ENCODE measurements at places on chromosomes 1 and 21.
A peak's percentile ranks its signal among the peaks of the same experiment; 100 is the strongest.

DNA sequence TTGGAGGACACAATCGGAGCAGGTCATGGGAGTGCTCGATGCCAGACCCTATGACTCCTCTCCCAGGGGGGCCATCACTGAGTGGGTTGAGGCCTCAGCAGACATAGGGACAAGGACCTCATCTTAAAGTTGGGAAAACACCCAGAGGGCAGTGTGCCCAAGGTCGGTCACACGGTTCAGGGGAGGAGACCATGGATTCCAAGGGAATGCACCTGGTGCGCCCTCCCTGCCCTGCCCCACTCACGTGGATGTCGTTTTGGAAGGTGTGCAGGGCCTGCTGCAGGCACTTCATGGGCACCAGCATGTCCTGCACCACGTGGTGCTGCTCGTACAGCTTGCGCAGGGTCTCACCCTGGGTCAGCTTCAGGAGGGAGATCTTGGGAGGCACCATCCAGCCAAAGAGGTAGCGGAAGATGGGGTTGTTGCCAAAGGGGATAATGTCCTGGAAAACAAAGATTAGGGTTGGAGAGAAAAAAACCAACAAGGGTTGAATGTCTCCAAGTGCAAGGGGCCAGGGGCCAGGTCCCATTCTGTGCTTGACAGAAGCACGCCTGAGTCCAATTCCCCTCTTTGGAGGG is 33.1 kb downstream of the DHCR24 start:
- DNase-seq, result no peak

GRCh38 chr21:29293495-29293894 is 5.2 kb upstream of the BACH1 start:
- no peak for DNase-seq

DNA sequence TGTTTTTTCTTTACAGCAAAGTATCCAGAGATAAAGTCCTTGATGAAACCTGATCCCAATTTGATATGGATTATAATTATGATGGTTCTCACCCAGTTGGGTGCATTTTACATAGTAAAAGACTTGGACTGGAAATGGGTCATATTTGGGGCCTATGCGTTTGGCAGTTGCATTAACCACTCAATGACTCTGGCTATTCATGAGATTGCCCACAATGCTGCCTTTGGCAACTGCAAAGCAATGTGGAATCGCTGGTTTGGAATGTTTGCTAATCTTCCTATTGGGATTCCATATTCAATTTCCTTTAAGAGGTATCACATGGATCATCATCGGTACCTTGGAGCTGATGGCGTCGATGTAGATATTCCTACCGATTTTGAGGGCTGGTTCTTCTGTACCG is 6.5 kb downstream of the DEGS1 start:
- no peak for DNase-seq

- no peak for DNase-seq
These were observed 158.1 kb upstream of the COA6 start for GRCh38 chr1:234214911-234215892.

DNA sequence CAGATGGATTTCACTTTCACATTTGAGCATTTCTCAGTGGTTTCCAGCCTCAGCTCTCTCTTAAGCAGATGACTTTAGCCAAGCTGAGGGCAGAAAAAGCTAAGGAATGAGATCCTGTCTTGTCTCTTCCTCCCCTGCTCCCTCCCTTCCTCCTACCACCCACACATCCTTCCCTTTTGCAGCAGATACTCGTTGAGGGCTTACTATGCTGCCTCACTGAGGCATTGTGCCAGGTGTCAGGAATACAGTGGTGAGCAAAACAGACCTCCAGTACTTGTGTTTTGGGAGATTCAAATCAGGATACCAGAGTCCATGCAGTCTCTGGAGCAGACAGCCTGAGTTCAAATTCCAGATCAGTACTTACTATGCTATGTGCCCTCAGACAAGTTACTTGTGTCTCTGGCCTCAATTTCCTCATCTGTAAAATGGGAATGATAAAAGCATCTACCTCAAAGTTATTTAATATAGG is 43.2 kb downstream of the KIF26B start:
- peak; percentile 86 for DNase-seq

DNA sequence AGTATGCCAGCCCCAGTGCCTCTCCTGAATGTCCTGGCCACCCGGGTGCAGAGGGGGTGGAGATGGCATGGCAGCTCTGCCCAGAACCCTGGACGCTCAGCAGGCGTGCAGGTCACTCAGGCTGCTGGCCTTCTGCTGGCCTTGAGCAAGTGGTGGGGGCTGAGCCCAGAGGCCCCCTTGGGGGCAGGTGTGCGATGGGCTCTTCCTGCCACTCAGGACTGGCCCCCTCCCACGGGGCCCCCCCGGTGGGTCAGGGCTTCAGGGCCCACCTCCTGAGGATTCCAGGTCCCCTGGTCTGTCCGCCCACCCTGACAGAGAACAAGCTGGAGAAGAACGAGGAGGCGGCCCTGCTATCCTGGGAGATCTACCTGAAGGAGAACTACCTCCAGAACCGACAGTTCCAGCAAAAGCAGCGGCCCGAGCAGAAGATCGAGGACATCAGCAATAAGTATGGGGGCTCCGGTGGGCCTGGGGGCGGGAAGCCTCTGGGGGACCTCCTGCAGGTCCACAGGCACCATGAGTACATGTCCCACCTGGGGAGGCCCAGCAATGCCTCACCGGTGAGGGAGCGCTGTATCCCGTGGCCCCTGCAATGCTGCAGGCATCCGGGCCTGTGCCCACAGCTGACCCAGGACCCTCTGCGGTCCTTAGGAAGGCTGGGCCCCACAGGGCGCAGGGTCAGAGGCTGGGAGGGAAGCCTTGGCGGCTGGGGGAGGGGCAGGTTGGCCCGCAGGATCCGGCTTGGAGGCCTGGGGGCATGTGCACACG is 37.0 kb upstream of the LRRC3 start:
- DNase-seq, result no peak

DNA sequence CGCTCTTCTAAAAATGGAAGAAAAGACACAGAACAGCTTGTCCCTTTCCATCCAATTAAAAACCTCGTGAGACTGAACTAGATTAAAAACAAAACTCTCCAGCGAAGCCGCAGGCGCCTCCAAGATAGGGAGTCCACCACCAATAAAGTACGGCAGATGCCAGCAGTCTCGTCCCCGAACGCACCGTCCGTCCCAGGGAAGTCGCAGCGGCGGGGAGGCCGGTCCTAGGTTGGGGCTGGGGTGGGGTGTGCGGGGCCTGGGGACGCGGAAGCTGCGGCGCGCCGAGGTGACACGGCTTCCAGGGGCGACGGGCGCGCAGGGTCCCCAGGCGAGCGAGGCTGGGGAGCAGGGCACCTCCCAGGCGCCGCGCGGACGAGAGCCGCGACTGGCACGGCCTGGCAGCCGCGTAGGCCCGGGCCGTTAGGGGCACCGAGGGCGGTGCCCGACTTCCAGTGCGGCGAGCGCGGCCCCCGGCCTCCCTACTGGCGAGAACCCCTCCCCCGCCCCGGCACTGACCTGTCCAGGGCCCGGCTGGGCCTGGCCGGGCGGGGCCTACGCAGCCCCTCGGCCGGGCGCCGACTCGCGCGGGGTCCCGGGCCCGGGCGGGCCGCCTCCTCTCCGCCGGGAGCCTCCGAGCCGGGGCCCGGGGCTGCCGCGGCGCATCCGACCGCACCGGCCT is 28.3 kb upstream of the A3GALT2 start:
- no peak for DNase-seq

- DNase-seq, result peak; percentile 29
These were observed 647.9 kb downstream of the PLA2G4A start for GRCh38 chr1:187476671-187477070.

GRCh38 chr1:182257369-182258063 is 134.1 kb downstream of the GLUL start:
- no peak for DNase-seq

GRCh38 chr1:40389322-40389803 is 15.8 kb downstream of the SMAP2 start:
- no peak for DNase-seq

DNA sequence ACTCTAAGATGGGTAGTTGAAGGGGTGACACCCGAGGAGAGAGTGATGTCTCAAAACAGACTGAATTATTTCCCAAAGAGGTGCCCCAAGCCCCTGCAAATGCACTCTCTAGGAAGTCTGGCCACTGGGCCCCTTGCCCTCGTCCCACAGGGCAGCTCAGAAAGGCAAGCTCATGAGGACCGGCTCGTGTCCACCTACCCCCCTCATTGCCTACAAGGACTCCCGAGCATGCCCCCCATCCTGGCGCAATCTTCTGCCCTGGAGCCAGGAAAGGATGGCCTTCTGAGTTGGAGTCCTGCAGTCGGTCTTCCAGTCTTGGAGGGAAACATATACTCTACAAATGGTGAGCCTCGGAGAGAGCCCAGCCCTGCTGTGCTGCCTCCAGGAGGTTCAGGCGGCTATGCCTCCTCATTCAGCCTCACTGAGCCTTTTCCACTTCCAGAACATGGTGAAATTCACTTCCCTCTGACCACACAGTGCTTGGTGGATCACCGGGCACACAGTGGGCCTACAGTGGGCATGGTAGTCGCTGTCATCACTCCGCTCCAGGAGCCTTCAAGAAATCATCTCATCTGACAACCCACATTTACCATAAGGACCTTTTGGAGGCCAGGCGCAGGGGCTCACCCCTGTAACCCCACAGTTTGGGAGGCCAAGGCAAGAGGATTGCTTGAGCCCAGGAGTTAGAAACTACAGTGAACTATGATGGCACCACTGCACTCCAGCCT is 5.8 kb upstream of the WNT3A start:
- no peak for DNase-seq

DNA sequence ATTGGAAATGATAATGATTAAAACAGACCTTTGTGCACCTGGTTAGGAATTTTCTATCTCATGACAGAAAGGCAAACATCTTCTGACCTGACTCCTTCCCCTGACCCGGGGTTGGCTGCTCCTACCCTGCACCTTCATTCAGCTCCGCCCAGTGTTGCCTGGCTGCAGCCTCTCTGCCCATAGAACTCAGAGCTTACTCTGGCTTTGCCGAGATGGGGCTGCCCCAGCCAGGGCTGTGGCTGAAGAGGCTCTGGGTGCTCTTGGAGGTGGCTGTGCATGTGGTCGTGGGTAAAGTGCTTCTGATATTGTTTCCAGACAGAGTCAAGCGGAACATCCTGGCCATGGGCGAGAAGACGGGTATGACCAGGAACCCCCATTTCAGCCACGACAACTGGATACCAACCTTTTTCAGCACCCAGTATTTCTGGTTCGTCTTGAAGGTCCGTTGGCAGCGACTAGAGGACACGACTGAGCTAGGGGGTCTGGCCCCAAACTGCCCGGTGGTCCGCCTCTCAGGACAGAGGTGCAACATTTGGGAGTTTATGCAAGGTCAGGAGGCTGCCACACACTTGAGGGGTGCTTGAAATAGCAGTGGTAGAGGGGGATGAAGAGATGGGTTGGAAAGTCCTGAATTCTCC is at the start of gene DIO1:
Gene DIO1, plus strand, starts transcription at position 189 of the 638 bp plus-strand sequence. Its CDS starts 24 bp downstream, at position 213.
- DNase-seq, result no peak

- DNase-seq, result peak; percentile 12
These were observed at the start of gene SMG7 for GRCh38 chr1:183472488-183473216. TSS of gene SMG7 (plus strand) at chr1:183472499. CDS start at chr1:183472621, 122 bp downstream.

GRCh38 chr1:51636191-51636590 is 19.3 kb downstream of the OSBPL9 start:
- no peak for DNase-seq

DNA sequence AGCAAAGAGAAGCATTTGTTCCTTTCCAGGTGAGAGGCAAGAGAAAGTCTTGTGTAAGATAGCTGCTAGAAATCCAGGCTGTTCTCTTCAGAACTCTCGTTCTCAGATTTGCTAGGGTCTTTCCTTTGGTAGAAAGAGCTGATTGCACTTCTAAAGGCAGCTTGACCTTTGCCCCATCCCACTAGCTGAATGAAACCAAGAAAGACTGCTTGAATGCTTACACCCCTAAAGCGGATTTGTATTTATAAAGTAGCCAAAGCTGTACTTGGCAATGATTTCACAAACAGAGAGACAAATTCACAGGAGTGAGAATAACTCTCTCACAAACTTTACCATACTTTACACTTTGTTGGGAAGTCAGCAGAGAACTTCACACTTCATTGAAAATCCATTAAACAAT is 424.1 kb downstream of the TTLL7 start:
- DNase-seq, result no peak

DNA sequence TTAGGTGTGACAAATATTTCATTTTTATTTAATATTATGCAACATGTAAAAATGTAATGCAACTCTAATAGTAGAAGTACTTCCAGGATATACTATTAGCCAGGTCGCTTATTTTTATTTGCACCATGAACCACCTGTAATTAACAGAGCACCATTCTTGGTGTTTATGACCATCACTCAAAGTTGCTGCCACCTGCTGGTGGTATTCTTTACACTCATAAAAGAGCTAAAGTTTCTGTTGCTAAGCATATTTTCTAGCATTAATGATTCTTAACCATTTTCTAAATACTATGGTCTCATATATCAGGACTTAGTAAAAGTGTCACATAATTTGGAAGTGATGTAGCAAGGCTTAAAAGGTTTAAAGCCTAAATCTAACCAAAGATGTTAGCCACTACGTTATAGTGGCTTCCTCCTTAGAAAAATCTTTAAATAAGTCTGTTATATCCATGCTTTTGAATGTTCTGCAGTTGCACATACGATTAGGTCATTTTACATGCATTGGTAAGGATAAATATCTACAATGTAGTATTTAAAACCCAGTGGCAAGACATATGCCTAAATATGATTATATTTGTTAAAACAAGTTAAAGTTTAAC is 244.5 kb downstream of the NEGR1 start:
- peak; percentile 59 for DNase-seq
